Activated CD8-positive, alpha-beta T cell treated with anti-CD3 and anti-CD28 coated beads, Interleukin-2, amount 10 ng/mL, durations not matched to agents 7 days and 5 days (primary cell): ENCODE measurements at places on chromosomes 3 and 15. TPM values are rescaled to one million over a fixed set of nuclear protein-coding genes. Genes with fewer than 3 reads are reported as not detected.

DNA sequence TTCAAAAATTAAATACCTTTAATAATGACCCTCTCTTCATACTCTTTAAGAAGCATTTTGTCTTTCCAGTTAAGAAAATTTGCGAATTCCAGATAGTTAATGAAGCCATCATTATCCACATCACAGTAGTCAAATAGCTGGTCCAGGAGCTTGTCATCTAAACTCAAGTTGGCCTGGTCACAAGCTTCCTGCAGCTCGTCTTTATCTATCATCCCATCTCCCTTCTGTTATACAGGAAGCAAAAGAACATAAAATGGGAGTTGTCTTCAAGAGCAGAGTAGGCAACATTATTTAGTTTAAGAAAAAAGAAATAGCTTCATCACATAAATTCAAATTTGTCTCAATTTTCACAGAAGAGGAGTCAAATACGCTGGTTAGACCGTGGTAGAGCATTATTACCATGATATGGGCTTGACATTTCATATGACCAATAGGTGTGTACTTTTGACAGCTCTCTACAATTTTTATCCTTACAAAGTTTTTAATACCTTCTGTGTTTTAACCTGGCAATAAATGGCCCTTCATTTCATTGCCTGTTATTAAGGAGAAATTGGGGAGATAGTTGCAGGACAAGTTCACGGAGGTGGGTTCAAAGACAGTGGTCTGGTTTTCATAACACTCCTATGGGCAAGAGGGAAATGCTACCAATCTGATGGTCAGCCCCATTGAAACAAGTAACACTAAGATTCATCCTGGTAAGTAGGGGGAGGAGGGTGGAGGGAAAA lies 45.4 kb downstream of the EFHB start:
- no peak for DNase-seq

DNA sequence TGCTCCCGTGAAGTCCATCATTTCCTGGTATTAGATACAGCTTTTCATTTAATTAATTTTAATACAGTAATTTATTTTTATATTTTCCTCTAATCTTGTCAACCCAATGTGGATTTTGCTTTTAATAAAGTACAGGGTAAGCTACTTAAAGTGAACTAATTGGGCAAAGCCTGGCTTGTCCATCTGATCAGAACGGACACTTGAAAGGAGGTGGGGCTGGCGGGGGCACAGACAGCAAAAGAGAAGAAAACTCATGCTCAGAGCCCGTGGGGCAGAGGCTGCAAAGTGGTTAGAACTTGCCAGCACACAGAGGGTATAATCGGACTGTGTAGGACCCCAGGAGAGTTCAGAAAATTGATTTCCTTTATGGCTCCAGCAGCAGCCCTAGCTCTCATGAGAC lies 443.1 kb upstream of the MDFIC2 start:
- no peak for DNase-seq

GRCh38 chr3:119222391-119222790 lies 18.3 kb downstream of the B4GALT4 start:
- no peak for DNase-seq

- no peak for DNase-seq
Measured at GRCh38 chr3:99071096-99071495, 169.6 kb upstream of the DCBLD2 start.

GRCh38 chr3:149638228-149639092 lies 19.4 kb downstream of the WWTR1 start:
- no peak for DNase-seq

DNA sequence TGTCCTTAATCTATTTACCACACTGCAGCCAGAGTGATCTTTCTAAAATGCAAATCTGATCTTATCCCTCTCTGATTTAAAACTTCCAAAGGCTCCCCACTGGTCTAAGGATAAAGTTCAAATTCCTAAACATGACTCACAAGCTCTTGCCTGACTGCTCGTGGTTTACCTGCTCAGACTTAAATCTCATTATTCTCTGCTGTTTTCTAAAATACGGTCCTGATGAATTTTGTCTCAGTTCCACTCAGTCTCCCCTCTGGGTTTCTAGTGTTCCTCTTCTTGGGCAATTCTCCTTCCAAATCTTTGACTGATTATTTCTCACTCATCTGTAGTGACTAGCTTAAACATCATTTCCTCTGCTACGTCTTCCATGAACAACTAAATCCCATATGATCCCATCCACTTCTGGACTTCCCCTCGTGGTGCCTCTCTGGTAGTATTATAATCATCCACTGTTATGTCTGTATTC lies 108.3 kb downstream of the P3H2 start:
- no peak for DNase-seq

DNA sequence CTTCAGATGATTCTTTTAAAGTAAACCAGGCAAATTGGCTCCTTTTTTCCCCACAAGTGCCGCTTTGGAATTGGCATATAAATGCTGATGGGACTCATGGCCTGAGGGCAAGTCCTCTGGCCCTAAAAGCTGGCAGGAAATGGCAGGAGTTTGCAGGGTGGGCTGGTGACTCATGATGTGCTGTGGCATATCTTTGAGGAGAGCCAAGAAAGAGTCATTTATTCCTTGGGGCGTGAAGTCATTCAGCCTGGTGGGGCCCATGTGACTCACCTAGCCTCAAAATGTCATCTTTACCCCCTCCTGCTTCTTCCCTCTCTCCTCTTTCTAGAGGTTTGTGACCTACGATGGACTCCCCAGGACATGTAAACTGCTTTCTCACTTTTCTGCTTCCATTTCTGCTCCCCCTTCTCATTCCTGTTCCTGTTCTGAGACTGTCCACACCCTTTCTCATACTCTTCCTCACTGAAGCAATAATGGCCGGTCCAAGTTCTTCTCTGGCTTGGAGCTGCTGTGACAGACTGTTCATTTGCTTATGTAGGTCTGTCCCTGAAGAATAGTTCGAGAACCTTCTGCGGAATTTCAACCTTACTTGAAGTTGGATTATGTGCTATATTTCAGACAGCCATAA lies 326.1 kb downstream of the SATB1 start:
- DNase-seq: peak; percentile 35

GRCh38 chr3:101117465-101117864 lies 124.2 kb upstream of the ABI3BP start:
- DNase-seq: no peak

CYP1A2 gene
- total RNA-seq: not detected

RYR3 gene
- total RNA-seq: not detected
